ENCODE measurements at places on chromosomes 7 and 10.

DNA sequence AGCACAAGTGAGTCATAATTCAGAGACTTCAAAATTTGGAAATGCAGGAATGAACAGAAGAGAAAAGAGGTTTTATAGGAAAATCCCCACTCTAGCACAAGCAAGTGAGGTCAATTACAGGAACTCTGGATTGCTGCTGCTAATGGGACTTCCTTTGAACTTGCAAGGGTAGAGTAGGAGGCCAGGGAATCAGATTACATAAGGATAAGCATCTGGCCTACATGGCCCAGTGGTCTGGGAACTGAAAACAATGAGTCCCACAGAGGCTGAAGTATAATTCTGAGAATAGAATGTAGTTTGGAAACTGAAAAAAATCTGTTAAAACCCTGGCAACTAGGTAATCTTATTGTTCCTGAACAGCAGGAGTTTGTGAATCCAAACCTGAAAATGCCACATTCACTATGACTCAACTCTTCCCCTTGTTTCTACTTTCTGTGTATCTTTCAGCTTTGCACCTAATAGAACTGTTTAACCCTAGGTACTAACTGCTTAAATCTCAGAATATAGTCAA lies 66.5 kb downstream of the CTNNA3 start:
- peak; percentile 43 for DNase-seq

- no peak for DNase-seq
Observed at GRCh38 chr10:106355450-106355849, 809.1 kb downstream of the SORCS1 start.

- DNase-seq, result no peak
Observed at GRCh38 chr10:114380797-114381196, 23.5 kb downstream of the AFAP1L2 start.

GRCh38 chr10:76021398-76021797 lies 590.0 kb downstream of the LRMDA start:
- DNase-seq, result no peak

GRCh38 chr7:15603124-15603523 lies 41.3 kb upstream of the AGMO start:
- peak; percentile 11 for DNase-seq

GRCh38 chr10:99929360-99929759 lies 80.4 kb downstream of the DNMBP start:
- no peak for DNase-seq

DNA sequence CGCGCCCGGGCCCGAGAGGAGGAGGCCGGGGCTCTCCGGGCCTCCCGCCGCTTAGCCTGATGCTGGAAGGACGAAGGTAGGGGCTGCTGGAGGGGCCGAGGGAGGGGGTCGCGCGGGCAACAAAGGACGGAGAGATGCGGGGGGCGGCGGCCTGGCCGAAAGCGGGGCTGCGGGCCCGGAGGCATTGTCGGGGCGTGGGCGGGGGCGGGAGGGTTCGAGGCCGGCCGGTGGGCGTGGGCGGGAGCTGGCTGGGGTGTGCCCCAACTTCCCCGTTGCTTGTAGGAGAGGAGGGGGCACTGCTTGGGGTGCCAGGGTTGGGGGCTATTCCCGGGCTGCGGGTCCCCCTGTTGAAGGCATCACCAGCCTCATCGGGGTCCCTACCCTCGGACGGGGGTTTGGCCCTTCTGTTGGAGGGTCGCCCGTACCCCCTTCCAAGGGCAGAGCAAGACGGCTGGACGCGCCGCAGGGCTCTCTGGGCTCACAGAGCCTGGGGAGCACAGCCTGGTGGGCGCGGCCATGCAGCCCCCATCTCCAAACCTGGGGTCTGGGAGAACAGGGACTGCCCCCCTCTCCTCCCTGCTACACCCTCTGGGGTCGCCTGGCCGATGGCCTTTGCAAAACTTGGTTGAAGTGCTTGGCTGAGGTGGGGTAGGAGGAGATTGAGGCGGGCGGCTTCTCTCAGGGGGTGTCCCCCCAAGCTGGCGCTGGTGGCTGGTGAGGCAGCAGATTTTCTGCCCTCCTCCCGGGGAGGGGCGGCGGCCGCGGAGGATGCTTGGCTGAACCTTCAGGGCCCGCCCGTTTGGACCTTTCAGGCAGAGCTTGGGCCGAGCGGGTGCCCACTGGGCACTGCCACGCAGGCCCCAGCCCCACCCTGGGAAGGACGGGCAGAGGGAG lies 699 bp downstream of the CLIP2 start:
- peak; percentile 61 for DNase-seq

DNA sequence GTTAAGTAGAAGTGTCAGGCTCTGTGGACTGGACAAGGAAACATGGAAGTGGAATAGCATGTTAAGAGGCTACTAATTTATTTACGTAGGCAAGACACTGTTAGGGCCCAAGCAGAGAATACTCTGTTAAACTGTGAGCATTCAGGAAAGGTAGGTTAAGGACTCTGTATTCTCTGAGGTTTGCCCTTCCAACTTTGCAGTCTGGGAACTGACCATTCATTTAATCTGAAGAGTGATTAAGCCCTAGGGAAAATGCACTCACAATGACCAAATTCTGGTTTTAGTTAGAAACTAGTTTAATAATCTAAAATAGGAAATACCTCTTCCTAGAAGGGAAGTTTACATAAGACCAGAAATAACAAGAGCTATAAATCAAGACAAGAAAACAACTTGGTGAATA lies 266.6 kb downstream of the SUGCT start:
- no peak for DNase-seq

GRCh38 chr10:78570633-78571235 lies 498.0 kb upstream of the ZMIZ1 start:
- no peak for DNase-seq

DNA sequence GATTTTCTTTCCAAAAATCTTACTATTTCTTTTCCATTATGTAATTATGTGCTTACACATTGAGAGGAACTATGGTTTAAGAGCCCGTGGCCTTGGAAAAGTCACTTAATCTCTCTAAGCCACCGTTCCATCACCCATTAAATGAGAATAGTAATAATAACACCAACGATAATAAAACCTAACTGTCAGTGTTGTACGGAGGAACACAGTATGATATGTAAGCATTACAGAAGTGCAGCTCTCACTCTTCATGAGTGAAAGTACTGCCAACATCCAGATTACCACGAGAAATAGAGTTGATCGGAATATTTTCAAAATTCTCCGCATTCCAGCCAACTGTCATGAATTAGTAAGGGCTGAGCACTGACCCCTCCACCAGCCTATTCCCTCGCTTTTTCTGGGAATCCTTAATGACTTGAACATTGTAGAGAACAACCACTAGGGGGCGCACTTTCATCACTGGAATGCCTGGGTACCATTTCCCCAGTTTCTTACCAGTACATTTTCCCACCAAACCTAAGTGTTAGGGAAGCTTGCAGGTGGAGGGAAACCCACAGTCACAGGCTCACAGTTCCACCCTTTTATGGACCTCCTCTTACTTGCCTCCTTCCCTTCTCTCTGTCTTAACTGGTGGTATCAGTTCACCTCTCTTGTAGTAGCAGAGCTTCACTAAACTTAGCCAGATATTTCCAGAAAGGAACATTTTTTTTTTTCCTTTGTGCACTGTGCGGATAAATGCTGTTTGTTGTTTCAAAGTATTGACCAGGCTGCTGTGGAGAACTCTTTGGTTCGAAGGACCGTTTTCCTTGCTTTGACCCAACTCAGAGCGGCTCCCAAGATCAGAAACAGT lies 27.8 kb downstream of the NKX2-3 start:
- DNase-seq, result peak; percentile 76

DNA sequence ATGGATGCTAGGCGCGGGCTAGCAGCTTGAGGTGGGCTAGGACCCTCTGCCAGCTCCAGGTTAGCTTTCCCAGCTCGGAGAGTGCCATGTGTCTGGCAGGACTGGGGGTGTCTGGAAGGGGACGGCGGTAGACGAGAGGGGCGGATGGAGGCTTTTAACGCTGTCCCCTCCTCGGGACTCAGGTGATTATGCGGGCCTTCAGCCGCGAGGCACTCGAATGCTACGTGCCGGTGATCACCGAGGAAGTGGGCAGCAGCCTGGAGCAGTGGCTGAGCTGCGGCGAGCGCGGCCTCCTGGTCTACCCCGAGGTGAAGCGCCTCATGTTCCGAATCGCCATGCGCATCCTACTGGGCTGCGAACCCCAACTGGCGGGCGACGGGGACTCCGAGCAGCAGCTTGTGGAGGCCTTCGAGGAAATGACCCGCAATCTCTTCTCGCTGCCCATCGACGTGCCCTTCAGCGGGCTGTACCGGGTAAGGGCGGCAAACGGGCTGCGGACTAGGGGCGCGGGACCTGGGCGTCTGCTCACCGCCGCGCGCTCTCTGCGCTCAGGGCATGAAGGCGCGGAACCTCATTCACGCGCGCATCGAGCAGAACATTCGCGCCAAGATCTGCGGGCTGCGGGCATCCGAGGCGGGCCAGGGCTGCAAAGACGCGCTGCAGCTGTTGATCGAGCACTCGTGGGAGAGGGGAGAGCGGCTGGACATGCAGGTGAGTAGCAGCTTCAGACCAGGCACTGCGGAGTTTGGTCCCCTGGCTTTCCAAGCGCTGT lies 1.1 kb downstream of the CYP26A1 start:
- DNase-seq, result no peak

DNA sequence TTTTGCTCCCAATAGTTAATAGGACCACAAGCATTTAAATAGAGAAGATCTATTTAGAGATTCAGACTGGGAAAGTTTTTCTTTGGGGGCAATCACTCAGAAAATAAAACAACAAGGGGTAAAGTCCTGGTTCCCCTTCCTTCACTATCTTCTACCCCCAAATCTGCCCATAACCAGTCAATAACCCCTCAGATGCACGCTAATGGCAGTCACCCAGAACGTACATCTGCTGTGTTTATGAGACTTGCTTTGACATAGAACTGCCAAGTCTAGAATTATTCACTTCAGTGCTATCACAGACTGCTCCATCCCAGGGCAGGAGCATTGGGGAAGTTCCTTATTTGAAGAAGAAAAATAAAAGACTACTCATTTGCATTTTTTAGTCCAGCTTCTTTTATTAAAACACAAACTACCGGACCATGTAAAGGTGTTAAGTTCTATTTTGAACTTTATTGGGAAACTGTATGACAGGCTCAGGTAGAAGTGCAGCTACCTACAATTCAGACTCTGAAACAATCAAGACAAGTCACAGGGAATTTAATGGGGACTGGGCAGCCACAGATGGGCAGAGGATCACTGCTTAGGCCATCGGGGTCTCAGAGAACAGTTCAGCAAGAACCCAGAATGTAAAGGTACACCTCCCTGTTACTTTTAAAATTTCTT lies 38.4 kb downstream of the ANK3 start:
- no peak for DNase-seq

DNA sequence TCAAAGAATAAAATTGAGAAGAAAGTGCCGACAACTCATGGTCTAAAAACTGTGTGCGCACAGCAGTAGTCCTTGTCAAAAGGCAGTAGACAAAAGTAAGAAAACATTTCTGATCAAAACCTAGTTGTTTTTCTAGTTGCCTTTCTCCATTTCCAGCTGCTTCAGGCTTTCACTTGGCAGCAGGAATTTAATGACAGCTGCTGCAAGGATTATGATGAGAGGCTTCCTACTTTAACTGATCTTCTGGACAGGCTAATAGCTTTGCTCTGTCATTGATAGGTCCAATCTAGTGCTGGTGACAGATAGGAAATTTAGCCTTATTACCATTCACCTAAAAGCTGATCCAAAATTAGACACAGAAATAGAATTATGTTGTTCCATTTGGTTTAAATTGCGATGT lies 110.7 kb upstream of the SEMA3C start:
- DNase-seq, result no peak

- no peak for DNase-seq
Observed at GRCh38 chr10:131193923-131194322, 117.6 kb downstream of the TCERG1L start.

- no peak for DNase-seq
Observed at GRCh38 chr7:88922944-88923343, 127.4 kb upstream of the TEX47 start.

DNA sequence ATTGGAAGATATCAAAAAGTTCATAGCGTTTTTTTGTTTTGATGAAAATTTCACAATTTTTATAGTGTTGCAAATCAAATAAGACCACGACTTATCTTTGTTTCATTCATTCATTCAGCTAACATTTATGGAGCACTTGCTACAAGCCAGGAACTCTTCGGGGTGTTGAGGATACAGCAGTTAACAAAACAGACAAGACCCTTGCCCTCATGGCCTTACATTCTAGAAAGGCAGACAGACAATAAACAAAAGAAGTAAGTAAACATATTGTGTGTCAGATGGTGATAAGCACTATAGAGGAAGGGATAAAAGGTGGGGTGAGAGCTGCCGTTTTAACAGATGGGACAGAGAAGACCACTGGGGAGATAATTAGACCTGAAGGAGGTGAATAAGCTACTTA lies 41.6 kb upstream of the GSAP start:
- DNase-seq, result no peak

DNA sequence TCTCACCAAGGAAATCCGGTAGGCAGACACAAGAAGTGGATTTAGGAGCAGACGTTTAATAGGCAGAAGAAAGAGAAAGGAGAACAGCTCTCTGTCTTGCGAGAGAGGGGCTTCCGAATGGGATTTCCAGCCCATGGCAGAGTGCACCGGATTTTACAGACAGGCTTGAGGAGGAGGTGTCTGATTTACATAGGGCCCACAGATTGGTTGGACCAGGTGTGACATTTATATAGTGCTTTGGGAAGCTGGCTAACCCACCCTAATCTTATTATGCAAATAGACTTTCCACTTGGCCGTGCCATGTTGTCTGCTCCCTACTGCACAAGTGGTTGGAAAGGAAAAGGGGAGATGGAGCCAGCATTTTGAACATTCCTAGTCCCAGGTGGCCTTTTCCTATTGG lies 57.8 kb downstream of the ANKMY2 start:
- no peak for DNase-seq

- DNase-seq, result peak; percentile 71
Observed at GRCh38 chr7:26369593-26369992, 77.9 kb downstream of the SNX10 start.

GRCh38 chr10:24381235-24382010 lies 172.5 kb downstream of the KIAA1217 start:
- no peak for DNase-seq

DNA sequence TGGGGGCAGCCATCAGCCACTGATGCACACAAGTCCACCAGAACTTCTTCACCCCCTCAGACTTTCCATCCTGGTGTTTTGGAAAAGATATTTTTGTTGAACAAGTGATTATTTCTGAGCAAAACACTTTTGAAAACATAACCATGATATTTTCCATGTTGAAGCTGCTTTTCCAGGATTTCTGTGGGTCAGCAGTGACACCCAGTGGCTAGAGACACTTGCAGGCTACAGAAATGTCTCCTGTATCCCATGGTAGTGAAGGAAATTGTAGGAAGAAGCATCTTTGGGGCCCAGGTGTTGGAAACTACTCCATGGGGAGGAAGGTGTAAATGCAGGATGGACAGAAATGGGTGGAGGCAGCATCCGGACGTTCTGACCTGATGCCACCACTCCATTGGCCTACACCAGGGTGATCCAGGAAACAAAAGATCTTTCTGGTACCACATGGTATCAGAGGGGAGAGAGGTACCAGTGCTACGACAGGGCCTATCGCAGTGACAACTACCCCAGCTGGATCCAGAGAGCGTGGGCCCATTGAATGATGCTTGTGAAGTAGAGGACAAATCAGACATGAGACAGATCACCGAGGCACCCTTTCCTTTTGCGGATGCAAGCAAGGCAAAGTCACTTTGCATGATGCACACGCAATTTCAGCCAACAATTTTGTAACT lies 111.7 kb upstream of the COBL start:
- DNase-seq, result peak; percentile 46
